ENCODE measurements at places on chromosomes 2 and 18.

GRCh38 chr18:70431203-70431624, 142.4 kb downstream of the SOCS6 start:
- no peak for DNase-seq

GRCh38 chr2:75243219-75243618, 43.9 kb upstream of the TACR1 start:
- DNase-seq: no peak

DNA sequence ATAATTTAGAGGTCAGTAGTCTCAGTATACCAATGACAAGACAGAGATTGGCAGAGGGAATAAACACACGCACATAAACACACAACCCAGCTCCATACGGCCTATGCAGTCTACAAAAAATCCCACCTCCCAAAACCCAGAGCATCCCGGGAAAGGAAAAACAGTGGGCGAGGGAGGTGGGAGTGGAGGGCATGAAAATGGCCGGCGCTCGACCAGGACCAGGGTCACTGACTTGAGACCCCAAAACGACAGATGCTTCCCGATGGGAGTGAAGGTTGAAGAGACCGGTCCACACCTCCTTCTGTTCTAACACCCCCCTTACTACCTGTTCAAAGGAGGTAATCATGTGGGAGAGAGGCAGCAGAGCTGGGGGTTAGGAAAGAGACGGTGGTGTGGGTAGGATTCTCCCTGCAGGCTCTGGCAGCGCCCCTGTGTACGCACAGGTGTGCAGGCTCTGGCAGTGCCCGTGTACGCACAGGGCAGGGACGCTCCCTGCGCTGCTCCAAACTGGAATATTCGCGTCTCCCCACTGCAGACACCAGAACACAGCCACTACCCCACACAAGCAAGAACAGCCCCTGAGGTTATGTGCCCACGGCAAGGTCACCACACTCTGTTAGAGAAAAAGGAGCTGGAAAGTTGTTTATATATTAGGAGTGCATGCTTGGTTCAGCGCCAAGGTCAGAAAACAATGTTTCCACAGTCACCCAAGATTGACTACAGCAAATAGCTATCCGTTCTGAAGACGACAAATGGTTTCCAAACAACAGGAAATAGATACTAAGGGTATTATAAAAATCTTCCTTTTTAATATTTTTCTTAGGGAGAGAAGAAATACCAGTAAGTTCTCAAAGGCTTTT, 67.9 kb downstream of the EIPR1 start:
- no peak for DNase-seq

DNA sequence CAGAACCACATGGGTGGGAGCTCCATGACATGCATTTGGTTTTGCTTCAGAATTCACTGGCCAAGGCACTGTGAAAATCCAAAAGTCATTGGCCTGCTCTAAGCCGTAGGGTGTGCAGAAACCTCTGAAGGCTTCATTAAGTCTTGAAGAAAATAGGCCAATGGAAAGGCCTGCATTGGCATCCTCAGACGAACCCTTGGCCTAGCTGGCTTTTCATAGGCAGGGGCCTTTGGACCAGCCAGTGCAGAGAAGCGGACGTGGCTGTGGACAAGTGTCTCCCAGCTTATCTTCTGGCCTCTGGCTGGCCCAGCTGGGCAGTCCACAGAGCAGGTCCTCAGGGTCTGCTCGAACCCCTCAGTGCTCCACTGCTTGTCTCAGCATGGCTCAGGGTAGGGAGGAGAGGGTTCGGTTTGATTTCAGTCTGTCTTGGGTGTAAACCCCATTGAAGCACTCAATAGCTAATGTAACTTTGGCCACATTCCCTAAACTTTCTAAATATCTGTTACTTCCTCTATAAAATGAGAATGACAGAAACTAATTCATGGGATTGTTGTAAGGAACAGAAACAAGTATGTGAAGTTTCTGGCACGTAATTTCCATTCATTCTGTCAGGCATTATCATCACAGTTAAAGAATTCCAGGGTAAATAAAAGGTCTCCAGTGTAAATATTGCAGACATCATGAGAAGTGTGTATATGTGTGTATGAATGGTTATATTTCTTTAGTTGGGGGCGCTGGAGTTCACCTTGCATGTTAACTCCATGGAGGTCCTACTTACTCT, 125.5 kb downstream of the TFCP2L1 start:
- DNase-seq: no peak

GRCh38 chr2:41930807-41931566, 116.8 kb upstream of the PKDCC start:
- peak; percentile 36 for DNase-seq

DNA sequence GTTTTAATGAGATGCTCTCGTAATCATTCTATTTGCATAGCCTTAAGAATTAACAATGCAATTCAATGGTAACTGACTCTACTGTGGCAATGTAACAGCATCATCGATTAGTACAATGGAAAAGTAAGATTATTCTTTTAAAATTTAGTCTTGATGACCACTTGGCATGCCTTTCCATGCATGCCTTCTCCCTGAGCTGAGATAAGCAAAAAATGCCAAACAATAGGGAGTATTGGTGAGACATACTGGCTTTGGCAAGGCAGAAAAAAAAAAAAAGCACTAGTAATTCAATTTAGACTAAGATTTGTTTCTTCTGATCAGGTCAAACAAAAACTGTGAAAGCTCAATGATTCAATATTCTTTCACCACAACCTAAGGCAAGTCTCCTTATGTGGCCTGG, 110.8 kb upstream of the TRIB2 start:
- DNase-seq: no peak

GRCh38 chr2:188571543-188572303, 280.0 kb downstream of the GULP1 start:
- no peak for DNase-seq

- no peak for DNase-seq
These were observed 38.2 kb downstream of the FHOD3 start for GRCh38 chr18:36335476-36336279.

GRCh38 chr2:145018502-145018901, 498.6 kb upstream of the ZEB2 start:
- DNase-seq: no peak

DNA sequence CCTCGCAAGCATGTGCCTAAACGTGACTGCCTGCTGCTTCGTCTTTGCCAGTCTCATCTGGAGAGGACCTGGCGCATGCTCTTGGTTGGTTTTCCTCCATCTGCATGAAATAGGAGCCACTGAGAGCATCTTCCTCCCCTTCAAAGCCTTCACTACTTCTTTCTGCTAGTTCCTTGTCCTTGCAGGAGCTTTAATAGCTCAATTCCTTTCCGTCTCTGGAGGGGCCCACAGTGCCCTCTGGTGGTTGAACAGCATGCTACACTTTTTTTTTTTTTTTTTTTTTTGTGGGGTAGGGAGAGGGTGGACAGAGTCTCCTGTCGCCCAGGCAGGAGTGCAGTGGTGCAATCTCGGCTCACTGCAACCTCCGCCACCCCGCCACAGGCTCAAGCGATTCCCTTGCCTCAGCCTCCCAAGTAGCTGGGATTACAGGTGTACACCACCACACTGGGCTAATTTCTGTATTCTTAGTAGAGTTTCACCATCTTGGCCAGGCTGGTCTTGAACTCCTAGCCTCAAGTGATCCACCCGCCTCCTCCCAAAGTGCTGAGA, 59.6 kb downstream of the SP110 start:
- peak; percentile 9 for DNase-seq

DNA sequence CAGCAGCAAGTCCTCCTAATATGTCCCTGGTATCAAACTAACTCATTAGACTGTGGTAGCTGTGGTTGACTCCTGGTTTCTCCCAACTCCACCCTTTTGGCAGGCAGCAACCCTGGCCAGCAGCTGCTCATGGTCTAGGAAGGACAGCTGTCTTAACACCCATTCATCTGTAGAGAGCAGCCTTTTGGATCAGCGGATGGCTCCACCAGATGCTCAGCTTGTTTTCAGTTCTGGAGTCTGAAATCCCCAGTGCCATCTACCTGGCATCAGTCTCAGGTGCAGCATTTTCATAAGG, 100.5 kb downstream of the SPOPL start:
- DNase-seq: no peak
